Fibroblast of lung (primary cell): ENCODE measurements at places on chromosomes 3 and 15. TPM values are rescaled to one million over a fixed set of nuclear protein-coding genes. Genes with fewer than 3 reads are reported as not detected.

- H3K27ac ChIP-seq: no peak overlapping the region
- H3K4me1 ChIP-seq: no peaks in the 10 kb centered on the region
- H3K27me3 ChIP-seq: no peaks in the 10 kb centered on the region
- no peak for DNase-seq
These were observed 206.5 kb downstream of the XXYLT1 start for GRCh38 chr3:195064300-195064931.

PRSS50 gene
- not detected in 2 replicates for total RNA-seq

FAM107A gene
- under 0.01 TPM in 2 replicates for total RNA-seq

CAMKV gene
- not detected in 2 replicates for total RNA-seq

DNA sequence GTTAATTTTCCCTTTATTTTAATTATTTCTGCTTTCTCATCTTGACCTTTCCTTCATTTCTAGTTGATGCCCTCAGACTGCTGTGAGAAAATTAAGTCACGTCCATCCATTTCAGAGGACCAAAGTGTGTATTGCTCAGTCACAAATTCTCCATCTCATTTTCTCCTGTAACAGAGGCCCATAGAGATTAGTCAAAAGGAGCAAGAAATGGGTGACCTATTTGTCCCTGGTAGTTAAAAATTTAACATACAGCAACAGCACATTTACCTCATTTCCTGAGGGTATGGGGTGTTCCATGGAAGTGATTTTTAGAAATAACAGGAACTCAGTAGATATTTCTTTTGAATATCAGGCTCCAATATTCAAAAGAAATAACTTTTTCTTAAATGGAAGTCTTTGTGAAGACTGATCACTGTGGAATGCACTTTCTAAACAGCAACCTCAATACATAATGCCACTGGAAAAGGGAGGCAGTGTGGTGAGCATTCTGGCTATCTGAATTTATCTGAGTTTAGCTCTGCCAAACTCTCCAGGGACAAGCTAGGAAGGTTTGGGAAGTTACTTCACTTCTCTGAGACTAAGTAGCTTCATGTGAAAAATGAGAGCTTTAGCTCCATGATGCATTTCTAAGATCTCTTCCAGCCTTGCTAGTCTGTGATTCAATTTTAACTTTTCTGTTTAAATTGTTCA is 808.2 kb downstream of the SQOR start:
- DNase-seq: no peak
- H3K27ac ChIP-seq: no peak overlapping the region
- H3K36me3 ChIP-seq: no peaks in the 10 kb centered on the region
- H3K4me3 ChIP-seq: no peak overlapping the region

DNA sequence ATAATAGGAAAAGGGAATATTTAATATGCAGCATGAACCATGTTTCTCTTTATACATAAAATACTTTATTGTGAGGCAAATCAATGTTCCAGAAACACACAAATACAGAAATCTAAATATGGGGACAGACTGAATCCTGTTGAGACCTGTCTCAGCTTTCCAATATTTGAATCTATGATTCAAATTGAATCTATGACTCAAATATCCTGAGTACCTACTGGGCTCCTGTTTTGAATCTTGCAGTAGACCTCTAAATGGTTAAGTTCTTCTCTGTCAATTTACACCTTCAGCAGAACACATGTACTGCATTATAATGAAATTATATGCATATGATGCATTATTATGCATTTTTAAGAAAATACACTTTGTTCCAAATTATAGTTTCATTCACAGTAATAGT is 143.2 kb upstream of the PLXND1 start:
- H3K27me3 ChIP-seq: no peaks in the 10 kb centered on the region
- DNase-seq: no peak
- H3K27ac ChIP-seq: no peak overlapping the region

- H3K27me3 ChIP-seq: no peaks in the 10 kb centered on the region
- H3K36me3 ChIP-seq: no peaks in the 10 kb centered on the region
- peak; percentile 87 for DNase-seq
- peaks cover 15% of the 10 kb centered on the region for H3K4me1 ChIP-seq
- no peak overlapping the region for H3K4me3 ChIP-seq
These were observed 32.9 kb downstream of the SEMA6D start for GRCh38 chr15:47750030-47750739.

CHRNA5 gene
- under 0.01 and 0.17 TPM in 2 replicates for total RNA-seq

SLC38A3 gene
- not detected in 2 replicates for total RNA-seq

ARMC8 gene
- 45.9 and 49.6 TPM in 2 replicates for total RNA-seq

- no peak for DNase-seq
- H3K36me3 ChIP-seq: no peaks in the 10 kb centered on the region
- H3K27ac ChIP-seq: no peak overlapping the region
- no peak overlapping the region for H3K4me3 ChIP-seq
These were observed 735.8 kb downstream of the ZPLD1 start for GRCh38 chr3:103170651-103171050.

- H3K36me3 ChIP-seq: peaks cover 7% of the 10 kb centered on the region
- H3K4me3 ChIP-seq: no peak overlapping the region
These were observed 16.5 kb downstream of the PLXNA1 start for GRCh38 chr3:126999383-126999782.

C3orf70 gene
- 0.26 and 0.33 TPM in 2 replicates for total RNA-seq

GRCh38 chr15:40043927-40044716 is 5.1 kb upstream of the SRP14 start:
- no peaks in the 10 kb centered on the region for H3K27me3 ChIP-seq
- H3K36me3 ChIP-seq: no peaks in the 10 kb centered on the region
- H3K4me3 ChIP-seq: no peak overlapping the region
- H3K27ac ChIP-seq: no peak overlapping the region

PLA1A gene
- total RNA-seq: under 0.01 and 0.26 TPM in 2 replicates

PRR20G gene
- not detected in 2 replicates for total RNA-seq

GRCh38 chr3:33807191-33807590 is 8.8 kb downstream of the PDCD6IP start:
- DNase-seq: no peak

PXYLP1 gene
- total RNA-seq: 5.1 and 6.2 TPM in 2 replicates

GRCh38 chr3:53354945-53355498 is 7.7 kb upstream of the DCP1A start:
- DNase-seq: peak; percentile 79
- H3K27ac ChIP-seq: no peak overlapping the region
- no peaks in the 10 kb centered on the region for H3K36me3 ChIP-seq
- H3K27me3 ChIP-seq: no peaks in the 10 kb centered on the region
- H3K4me1 ChIP-seq: no peaks in the 10 kb centered on the region

- peak overlapping the region; percentile 72 for H3K27ac ChIP-seq
- H3K4me1 ChIP-seq: peaks cover 24% of the 10 kb centered on the region
- no peak overlapping the region for H3K4me3 ChIP-seq
- peaks cover 10% of the 10 kb centered on the region for H3K36me3 ChIP-seq
These were observed 14.1 kb downstream of the LOXL1 start for GRCh38 chr15:73940061-73940981.

DNA sequence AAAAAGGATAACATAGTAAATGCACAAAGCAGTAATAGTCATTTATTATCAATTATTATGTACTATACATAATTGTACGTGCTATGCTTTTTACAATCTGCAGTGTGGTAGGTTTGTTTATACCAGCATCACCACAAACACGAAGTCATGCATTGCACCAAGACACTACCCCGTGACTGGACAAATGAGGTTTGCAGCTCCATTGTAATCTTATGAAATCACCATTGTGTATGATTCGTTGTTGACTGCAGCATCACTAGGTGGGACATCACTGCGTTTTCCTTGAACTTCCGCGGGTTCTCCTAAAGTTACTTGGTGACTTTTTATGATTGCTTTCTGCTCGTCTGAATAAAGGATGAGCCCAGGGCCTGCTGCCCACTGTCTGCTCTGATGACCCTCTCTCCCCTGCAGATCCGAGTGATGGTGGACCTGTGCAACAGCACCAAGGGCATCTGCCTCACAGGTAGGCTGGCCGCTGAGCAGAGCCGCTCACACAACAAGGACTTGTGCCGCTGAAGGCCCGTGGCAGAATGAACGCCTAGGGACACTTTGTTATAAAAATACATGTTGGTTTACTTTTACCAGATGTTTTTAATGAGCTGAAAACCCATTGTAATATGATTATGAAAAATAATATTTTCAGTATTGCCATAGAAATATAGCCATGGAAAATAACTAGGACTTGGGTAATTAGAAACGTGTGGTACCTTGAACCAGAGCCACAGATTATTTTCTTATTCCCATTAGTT is 35.8 kb downstream of the GLDN start:
- no peak overlapping the region for H3K4me3 ChIP-seq
- H3K27ac ChIP-seq: peak overlapping the region; percentile 84
- H3K4me1 ChIP-seq: no peaks in the 10 kb centered on the region
- no peaks in the 10 kb centered on the region for H3K36me3 ChIP-seq

- H3K27me3 ChIP-seq: no peaks in the 10 kb centered on the region
- no peak for DNase-seq
- H3K4me3 ChIP-seq: no peak overlapping the region
- no peak overlapping the region for H3K27ac ChIP-seq
- no peaks in the 10 kb centered on the region for H3K4me1 ChIP-seq
These were observed 166.1 kb downstream of the ZNF621 start for GRCh38 chr3:40690749-40691451.

GOLGA8R gene
- 1.3 and 1.8 TPM in 2 replicates for total RNA-seq

GRCh38 chr3:126963261-126964190 is 19.4 kb upstream of the PLXNA1 start:
- H3K27me3 ChIP-seq: no peaks in the 10 kb centered on the region
- no peaks in the 10 kb centered on the region for H3K36me3 ChIP-seq
- no peak overlapping the region for H3K27ac ChIP-seq
- peaks cover 4% of the 10 kb centered on the region for H3K4me1 ChIP-seq
- no peak for DNase-seq
- no peak overlapping the region for H3K4me3 ChIP-seq

NKIRAS1 gene
- 17.8 and 18.2 TPM in 2 replicates for total RNA-seq

DNA sequence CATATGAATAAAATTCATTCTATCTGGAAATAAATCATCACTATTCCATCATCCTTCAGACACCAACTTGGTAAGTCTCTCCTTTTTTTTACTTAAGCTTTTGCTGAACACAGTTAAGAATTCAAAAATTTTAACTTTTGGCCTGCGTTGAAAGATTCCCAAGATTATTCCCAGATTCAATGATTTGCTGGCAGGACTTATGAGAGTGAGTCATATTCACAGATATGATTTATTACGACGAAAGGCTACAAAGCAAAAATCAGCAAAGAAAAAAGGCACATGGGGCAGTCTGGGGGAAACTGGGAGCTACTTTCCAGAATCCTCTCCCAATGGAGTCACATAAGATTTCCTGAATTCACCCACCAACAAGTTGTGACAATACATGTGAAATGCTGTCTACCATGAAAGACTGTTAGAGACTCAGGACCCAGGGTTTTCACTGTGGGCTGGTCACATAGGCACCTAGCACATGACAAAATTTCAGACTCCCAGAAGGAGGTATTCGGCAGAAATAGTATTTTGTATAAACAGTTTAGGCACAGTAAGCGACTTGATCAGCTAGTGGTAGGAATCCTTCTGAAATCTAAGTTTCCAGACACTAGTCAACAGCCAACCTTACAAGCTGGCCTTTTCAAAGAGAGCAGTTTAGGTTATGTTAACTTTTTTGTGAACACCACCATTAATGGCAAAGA is 82.1 kb downstream of the DLG1 start:
- no peak overlapping the region for H3K4me3 ChIP-seq
- H3K27me3 ChIP-seq: no peaks in the 10 kb centered on the region
- H3K4me1 ChIP-seq: peaks cover 7% of the 10 kb centered on the region
- H3K27ac ChIP-seq: peak overlapping the region; percentile 47

ANKRD63 gene
- total RNA-seq: not detected in 2 replicates

- no peaks in the 10 kb centered on the region for H3K27me3 ChIP-seq
- H3K4me3 ChIP-seq: no peak overlapping the region
- no peak for DNase-seq
- H3K4me1 ChIP-seq: peaks cover 6% of the 10 kb centered on the region
- no peaks in the 10 kb centered on the region for H3K36me3 ChIP-seq
These were observed 317.3 kb downstream of the ZNF385D start for GRCh38 chr3:21433751-21434150.

GRCh38 chr3:115551016-115551415 is 72.3 kb upstream of the GAP43 start:
- no peak overlapping the region for H3K27ac ChIP-seq
- no peaks in the 10 kb centered on the region for H3K36me3 ChIP-seq
- H3K4me1 ChIP-seq: no peaks in the 10 kb centered on the region
- no peaks in the 10 kb centered on the region for H3K27me3 ChIP-seq
- DNase-seq: peak; percentile 1
- H3K4me3 ChIP-seq: no peak overlapping the region

PCBP4 gene
- 23.4 and 46.2 TPM in 2 replicates for total RNA-seq

GRCh38 chr15:32928876-32929275 is 211.1 kb downstream of the GREM1 start:
- DNase-seq: no peak
- no peak overlapping the region for H3K4me3 ChIP-seq
- H3K36me3 ChIP-seq: no peaks in the 10 kb centered on the region
- H3K27me3 ChIP-seq: no peaks in the 10 kb centered on the region
- no peak overlapping the region for H3K27ac ChIP-seq
- no peaks in the 10 kb centered on the region for H3K4me1 ChIP-seq

DNA sequence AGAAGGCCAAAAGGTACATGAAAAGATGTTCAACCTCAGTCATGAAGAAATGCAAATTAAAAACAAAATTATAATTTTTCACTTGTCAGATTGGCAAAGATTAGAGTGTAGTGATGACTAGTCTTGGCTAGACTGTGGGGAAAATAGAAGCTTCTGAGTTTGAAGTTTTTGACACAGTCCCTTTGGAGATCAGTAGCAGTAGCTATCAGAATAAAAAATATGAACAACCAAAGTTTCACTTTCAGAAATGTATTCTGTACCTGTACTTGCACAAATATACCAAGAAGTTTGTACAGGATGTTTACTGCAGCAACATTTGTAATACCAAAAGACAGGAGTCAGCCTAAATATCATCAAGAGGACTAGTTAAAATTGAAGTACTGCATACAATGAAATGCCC is 14.1 kb downstream of the ATP2C1 start:
- peaks cover 7% of the 10 kb centered on the region for H3K4me1 ChIP-seq
- no peaks in the 10 kb centered on the region for H3K36me3 ChIP-seq
- H3K27ac ChIP-seq: no peak overlapping the region
- no peaks in the 10 kb centered on the region for H3K27me3 ChIP-seq

DNA sequence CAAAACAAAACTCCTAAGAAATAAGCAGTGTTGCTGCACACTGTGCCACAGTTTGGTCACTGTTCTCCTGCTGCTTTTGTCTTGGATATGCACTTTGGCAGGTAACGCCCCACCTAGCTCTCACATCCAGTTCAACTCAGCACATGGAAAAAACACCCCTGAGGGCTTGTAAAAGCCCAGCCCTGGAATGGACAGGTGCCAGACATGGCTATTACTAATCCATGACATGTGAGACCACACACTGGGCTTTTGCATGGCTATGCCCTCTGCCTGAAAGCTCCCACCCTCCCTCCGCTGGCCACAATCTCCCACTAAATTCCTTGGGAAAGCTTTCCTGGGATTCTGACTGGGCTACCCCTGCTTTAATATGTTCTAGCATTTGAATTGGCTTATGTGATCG is 24.7 kb upstream of the ZBED2 start:
- H3K27ac ChIP-seq: no peak overlapping the region
- H3K27me3 ChIP-seq: no peaks in the 10 kb centered on the region
- H3K36me3 ChIP-seq: no peaks in the 10 kb centered on the region
- no peak overlapping the region for H3K4me3 ChIP-seq

DPPA2 gene
- total RNA-seq: not detected in 2 replicates

- no peak for DNase-seq
- peak overlapping the region; percentile 7 for H3K4me3 ChIP-seq
- H3K36me3 ChIP-seq: no peaks in the 10 kb centered on the region
These were observed 1.5 kb downstream of the ARHGEF3 start for GRCh38 chr3:56800130-56800831.

SNX22 gene
- total RNA-seq: 0.17 and 0.26 TPM in 2 replicates
